Stimulated activated CD4-positive, alpha-beta T cell treated with anti-CD3 and anti-CD28 coated beads, Interleukin-1b, Interleukin-23, amount 100 ng/mL, for 1 hour (primary cell): ENCODE measurements at places on chromosomes 6 and 20.

DNA sequence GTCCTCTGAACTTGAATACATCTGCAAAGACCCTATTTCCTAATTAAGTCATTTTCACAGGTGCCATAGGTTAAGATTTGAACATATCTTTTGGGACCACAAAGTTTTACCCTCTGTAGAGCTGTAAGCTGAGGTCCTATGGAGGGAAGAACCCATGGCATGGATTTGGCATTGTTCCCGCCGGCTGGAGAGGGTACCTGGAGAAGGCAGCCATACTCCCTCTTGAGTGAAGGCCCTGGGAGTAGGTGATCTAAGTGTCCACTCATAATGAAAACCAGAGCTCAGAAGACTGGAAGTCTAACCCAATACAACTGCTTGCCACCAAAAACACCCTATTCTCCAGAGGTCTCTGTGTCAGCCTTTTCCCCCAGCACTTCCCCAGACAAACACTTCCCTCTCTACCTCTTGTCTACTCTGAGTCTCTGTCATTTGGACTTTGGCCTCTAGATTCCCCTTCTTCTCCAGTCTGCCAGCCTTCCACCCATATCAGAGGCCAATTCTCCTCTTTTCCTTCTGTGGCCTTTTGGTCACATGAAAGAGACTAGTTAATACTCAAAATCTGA, 363.9 kb downstream of the MAFB start:
- no peak for DNase-seq

DNA sequence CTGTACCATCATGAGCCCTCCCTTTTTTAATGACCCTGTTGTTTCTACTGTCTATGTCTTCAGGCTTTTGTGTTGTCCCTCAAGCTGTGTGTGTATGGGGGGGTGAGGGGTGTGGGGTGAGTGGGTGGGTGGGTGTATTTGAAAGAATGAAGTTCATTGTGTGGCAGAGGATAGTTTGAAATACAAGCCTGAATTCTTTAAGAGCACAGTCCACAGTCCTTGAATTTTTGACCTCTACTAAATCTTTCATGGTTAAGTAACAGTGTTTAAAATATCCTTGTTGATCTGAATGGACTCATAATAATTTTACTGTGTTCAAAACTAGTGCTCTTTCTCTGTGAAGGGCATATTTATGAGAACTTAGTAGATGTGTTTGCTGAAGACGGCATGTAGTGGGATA, 10.0 kb downstream of the MRAP2 start:
- DNase-seq = no peak

GRCh38 chr6:13334953-13335352, 6.6 kb upstream of the TBC1D7 start:
- DNase-seq = no peak

DNA sequence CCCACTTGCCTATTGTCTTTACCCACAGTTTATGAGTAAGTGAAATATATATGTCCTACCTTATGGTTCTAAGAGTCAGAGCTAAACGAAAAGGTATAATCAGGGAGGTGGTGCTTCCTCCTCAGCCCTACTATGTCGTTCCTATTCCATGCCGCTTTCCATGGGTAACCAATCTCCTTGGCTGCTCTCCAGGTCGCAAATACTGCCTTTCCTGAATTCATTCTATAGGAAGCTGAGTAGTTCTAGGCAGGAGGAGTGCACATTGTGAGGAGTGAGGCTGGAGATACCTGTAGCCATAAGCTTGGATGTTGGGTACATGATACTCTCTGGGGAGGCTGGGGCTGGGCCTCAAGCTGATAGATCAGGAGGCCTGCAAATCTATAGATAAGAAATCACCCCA, 5.8 kb downstream of the IL20RA start:
- DNase-seq = no peak

DNA sequence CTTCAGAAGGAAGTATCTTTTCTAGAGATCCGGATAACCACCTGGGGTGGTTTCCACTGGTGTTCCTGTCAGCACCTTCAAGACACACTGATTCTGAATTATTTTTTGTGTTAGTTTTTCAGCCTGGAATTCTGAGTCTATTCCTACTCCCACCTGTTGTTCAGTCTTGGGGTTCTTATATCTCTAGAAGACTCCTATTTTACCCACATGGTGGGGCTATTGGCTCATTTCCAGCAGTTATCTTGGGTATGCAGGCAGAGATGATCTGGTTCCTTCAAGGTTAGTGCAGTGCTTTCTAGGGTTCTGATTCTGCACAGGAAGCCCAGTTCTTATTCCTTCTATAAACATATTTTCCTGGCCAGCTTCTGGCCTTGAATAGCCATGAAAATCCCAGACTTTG, 175.6 kb upstream of the PDE7B start:
- DNase-seq = no peak

- no peak for DNase-seq
Observed at GRCh38 chr20:6045566-6045965, 8.3 kb downstream of the LRRN4 start.

DNA sequence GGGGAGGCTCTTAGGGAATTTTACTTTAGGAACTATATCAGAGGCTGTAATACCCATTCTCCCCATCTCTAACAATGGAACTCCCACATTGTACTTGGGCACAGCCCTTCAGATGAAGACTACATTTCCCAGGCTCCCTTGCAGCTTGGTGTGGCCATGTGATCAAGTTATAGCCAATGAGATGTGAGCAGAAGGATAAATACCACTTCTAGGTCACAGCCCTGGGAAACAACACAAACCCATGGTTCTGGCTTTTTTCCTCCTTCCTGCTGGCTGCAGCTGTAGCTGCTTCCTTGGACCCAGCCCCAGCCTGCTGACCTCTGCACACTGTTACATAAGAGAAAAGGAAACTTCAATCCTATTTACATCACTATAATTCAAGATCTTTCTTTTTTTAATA, 445.9 kb upstream of the JARID2 start:
- DNase-seq = no peak

- no peak for DNase-seq
Observed at GRCh38 chr20:49349078-49349477, 71.2 kb upstream of the ZNFX1 start.
